Forelimb muscle (tissue), 1 donor: ENCODE measurements at places on chromosomes 5 and 9. TPM values are rescaled to one million over a fixed set of nuclear protein-coding genes. Genes with fewer than 3 reads are reported as not detected.

Gene SIMC1
- polyA plus RNA-seq, result 13.1 TPM

Gene RNF183
- not detected for polyA plus RNA-seq

Gene SLC6A18
- not detected for polyA plus RNA-seq

Gene MEGF10
- polyA plus RNA-seq, result 43.0 TPM

Gene STOML2
- 66.4 TPM for polyA plus RNA-seq

Gene CLIC3
- polyA plus RNA-seq, result 0.42 TPM

Gene FGF10
- 4.5 TPM for polyA plus RNA-seq

Gene BSPRY
- 0.29 TPM for polyA plus RNA-seq

Gene SLCO6A1
- polyA plus RNA-seq, result 0.48 TPM

Gene VLDLR
- 21.9 TPM for polyA plus RNA-seq

Gene PAXX
- 22.8 TPM for polyA plus RNA-seq

GRCh38 chr5:42490831-42491230, 67.6 kb downstream of the GHR start:
- no peak for DNase-seq

- DNase-seq, result no peak
Measured at GRCh38 chr5:10133830-10134229, 115.9 kb downstream of the ATPSCKMT start.

GRCh38 chr5:121199216-121199999, 652.3 kb upstream of the FTMT start:
- no peak for DNase-seq

DNA sequence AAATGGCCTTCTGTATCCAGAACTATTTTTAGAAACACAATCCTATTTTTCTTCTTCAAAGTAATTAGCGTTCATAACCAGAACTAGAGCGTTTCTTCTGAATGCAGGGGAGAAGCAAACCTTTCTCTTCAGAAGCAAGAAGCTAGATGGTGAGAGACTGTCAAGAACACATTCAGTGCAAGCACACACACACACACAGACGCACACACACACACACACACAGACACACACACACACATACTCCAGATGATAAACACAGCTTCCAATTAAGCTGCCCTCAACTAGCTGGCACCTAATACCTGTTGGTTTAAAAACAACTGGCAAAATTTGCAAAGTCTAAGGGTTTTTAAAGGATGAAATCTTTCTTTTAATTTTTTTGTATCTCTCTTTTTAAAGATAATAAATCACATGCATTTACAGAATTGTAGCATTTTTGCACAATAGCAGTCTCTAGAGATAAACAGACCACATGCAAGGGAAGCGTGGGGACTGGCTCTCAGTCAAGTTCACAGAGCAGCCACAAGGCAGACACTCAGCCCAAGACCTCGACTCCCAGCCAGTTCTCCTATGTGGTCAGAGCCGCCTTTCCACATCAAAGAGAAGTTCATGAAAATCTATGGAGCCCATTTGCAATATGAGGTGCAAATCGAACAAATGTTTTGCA, 138.5 kb downstream of the TTLL11 start:
- DNase-seq, result peak; percentile 14

DNA sequence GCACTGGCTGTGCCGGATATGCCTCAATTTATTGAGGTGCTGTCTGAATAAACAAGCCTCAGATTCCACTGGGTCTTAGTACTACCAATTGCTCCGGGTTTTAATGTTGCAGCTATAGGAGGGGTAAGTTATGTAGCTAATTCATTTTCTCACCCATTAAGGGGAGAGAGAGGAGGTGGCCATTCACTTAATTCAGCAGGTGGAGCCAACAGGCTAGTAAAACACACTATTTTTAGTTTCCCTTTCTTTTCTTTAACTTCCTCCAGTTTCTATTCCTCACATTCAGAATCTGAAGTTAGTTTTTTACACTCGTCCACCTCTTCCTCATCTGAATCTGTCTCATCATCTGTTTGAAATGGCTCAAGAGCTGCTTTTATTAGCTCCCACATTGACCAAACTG, 105.6 kb upstream of the CDH10 start:
- DNase-seq, result no peak

GRCh38 chr5:115231598-115231997, 31.1 kb downstream of the PGGT1B start:
- no peak for DNase-seq

- DNase-seq, result no peak
Measured at GRCh38 chr5:103211576-103212561, 46.7 kb upstream of the MACIR start.

GRCh38 chr5:133509742-133510079, 102.6 kb downstream of the FSTL4 start:
- DNase-seq, result no peak

DNA sequence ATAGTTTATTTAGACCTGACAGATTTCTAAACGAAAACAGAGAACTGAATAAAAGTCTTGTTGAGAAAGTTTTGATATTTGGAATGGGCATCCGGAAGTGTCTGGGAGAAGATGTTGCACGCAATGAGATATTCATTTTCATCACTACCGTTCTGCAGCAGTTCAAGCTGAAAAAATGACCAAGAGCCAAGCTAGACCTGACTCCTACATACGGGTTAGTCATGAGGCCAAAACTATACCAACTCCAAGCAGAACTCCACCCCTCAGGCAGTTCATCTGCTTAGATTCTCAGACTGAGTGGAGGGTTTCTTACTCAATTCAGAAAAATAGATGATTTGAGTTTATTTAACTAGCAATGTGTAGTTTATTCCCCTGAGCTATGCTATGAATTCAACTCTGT, 95.4 kb upstream of the ANXA1 start:
- DNase-seq, result no peak

DNA sequence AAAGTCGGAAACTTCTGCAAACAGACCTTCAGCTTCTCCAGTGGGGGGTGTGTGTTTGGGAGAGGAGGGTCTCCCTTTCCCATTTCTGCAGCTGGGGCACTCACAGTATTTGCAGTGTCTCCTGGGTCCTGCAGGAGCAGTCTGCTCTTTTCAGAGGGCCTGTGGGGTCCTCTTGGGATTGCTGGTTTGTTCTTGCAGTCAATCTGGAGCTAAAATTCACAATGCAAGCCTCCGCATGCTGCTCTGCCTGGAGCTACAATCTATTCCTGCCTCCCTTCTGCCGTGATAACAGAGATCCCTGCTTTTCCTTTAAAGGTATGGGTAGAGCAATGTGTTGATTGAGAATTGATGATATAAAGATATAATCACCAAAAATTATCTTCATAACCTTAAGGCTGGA, 43.2 kb downstream of the ZNF462 start:
- DNase-seq, result no peak

GRCh38 chr5:125152044-125152443, 405.6 kb upstream of the ZNF608 start:
- DNase-seq, result no peak

DNA sequence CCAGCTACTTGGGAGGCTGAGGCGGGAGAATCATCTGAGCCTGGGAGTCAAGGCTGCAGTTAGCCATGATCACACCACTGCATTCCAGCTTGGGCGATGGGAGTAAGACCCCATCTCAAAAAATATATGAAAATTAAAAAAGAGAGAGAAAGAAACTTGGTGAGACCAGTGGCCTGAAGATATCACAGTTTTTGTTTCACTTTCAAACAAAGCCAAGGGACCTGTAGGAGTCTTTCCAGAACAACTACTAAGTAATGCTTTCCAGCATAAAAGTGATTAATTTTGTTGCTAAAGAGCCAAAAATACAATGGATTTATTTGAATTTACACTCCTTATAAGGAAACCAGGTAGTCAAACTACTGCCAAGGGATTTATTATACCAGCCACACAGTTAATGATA, 23.5 kb downstream of the GKAP1 start:
- no peak for DNase-seq

DNA sequence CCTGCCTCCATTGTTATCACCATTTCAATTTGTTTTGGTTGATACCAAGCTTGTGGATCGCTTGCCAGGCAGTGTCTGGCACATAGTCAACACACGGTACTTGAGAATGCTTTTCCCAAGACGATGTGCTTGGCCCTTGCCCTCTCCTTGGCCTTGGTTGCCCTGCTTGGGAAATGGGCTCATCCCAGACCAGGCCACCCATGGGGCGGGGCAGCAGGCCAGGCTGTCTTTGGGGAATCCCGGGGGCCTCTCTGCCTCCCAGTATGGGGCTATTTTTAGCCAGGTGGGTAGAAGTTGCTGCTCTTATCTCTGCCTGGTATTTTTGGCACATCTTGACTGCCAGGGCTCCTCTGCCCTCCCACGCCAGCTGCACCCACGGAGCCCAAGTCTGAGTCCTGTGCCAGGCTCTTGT, 49.9 kb downstream of the LMX1B start:
- DNase-seq, result no peak

- no peak for DNase-seq
Measured at GRCh38 chr9:13215791-13216554, 63.5 kb downstream of the MPDZ start.

- DNase-seq, result no peak
Measured at GRCh38 chr5:119613937-119614336, 15.4 kb upstream of the FAM170A start.

- DNase-seq, result no peak
Measured at GRCh38 chr9:93467062-93467416, 13.7 kb upstream of the FAM120AOS start.

GRCh38 chr5:89097103-89097502, 214.1 kb upstream of the MEF2C start:
- no peak for DNase-seq

GRCh38 chr9:34242830-34243229, 64.0 kb downstream of the UBAP1 start:
- DNase-seq, result no peak

DNA sequence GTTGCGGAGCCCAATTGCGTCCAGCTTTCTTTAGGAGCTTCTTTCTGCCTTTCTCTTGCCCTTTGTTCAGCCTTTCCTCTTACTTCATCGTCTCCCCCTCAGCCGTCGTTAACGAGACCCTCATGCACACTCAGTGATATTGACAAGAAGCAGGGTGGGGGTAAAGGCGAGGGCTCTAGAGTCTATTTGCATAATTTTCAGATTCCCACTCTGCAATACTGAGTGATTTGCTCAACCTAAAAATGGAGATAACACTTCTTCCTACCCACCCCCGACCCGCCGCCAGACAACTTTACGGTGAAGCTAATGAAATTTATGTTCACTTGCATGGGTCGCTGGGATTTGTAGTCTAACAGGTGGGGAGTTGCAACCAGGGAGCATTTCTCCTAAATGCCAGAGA, 1.3 kb upstream of the TBC1D2 start:
- DNase-seq, result no peak

DNA sequence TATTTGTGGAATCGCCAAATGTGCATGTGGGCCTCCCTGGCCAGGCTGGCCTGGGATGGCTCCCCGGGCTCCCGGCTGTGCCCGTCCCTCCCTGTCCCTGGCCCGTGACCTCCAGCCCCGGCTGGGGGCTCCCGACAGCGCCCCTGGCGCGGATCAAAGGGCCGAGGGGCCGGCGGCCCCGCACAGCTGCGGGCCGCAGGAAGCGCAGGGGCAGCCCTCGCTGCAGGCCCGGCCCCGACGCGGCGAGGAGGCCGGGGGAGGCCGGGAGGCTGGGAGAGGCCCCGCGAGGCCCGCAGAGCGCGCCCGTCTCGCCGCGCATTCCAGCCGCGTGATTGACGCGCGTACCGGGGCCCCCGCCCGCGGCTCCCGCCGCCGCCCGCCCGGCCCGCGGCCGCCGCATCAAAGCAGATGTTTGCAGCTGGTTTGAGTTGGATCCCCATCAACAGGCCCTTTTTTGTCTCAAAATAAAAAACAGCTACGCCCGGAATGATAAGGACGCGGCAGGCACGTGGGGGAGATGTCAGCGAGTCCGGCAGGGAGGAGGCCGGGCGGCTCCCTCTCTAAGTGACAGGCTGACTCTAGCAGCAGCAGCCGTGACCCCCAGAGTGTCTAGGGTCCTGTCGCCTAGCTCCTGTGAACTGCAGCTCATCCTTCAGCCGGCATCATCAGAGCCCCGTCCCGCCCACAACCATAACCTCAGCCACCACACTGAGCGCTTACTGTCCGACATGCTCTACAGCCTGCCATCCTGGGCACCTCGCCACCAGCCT, 69.4 kb downstream of the LMX1B start:
- no peak for DNase-seq

DNA sequence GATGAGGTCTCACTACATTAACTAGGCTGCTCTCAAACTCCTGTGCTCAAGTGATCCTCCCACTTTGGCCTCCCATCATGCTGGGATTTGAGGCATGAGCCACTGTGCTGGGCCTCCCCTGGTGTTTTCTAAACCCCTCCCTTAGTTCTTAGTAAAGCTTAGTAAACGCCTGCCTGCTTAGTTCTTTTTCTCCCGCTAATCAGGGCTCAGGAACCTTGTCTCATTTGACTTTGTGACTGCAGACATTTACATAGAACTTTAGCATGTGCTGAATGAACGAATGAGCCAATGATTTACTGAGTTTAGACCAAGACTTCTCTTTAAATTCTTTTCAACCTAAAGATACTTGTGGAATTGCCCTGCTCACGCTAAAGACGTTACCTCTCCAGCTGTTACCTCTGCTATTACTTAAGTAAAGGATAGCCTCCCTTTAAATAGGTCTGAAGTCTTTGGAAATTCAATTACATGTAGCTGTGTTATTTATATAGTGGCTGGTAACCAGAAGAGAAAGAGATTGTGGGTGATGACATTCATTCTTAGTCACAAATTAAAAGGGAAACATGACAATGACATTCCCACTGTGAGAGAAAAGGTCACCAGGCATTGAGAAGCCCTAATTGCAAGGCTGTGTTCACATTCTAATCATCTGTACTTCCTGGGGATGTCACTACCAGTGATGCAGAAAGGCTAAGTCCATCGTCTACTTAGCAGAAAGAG, 18.6 kb upstream of the SUSD1 start:
- DNase-seq, result no peak

- DNase-seq, result no peak
Measured at GRCh38 chr5:91830361-91830953, 447.3 kb upstream of the ARRDC3 start.
